ENCODE measurements at places on chromosomes 6 and 20.

DNA sequence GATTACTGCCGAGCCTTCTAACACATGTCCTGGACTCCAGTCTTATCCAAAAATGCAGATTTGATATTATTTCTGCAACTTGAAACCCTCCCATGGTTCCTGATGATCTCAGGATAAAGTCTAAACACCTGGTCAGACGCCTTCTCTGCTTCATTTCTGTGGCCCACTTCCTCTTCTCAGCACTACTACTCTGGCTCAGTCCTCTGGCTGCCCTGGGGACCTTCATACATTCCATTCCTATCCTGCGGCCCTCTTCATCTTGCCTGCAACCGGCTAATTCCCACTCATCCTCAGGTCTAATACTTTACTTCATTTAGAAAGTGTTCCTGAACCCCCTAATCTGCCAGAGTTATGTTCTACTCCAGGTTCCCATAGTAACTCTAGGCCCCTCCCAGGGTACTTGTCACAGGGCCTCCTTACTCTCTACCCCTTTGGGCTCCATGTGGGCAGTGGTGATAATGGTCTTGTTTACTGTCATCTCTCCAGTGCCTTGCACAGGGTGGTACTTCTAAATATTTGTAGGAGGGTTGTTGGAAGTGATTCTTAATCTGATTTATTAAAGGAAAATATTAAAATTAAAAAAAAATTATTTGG lies 18.9 kb downstream of the MAN1A1 start:
- no peak for DNase-seq

GRCh38 chr20:45592574-45593189 lies 13.6 kb upstream of the WFDC8 start:
- DNase-seq, result no peak

DNA sequence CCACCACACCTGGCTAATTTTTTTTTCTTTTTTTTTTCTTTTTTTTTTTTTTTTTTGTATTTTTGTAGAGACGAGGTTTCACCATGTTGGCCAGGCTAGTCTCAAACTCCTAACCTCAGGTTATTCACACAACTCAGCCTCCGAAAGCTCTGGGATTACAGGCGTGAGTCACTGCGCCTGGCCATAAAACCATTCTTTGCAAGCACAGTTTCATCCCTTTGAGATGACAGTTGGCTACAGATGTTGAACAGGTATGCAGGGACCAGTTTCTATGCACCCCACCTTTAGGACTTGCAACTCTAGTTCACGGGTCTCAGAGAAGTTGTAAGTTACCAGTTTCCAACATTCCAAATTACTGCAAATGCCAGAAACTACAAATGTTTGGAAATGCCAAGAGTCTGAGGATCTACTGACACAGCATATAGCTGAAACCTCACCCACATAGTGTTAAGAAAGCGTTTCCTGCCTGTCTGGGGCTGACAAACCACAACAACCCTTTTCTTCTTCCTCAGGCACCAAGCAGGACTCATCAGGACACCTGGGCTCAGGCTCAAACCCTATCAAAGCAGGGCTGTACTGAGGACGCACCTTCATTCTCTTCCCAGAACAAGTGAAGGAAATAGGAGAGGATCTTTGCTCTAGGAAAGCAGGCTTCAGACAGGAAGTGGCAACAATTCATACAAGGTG lies 22.9 kb downstream of the ARHGAP18 start:
- no peak for DNase-seq

- DNase-seq, result no peak
Observed at GRCh38 chr6:11368760-11369159, 136.3 kb upstream of the NEDD9 start.

GRCh38 chr6:148736774-148737412 lies 9.9 kb upstream of the UST start:
- no peak for DNase-seq

DNA sequence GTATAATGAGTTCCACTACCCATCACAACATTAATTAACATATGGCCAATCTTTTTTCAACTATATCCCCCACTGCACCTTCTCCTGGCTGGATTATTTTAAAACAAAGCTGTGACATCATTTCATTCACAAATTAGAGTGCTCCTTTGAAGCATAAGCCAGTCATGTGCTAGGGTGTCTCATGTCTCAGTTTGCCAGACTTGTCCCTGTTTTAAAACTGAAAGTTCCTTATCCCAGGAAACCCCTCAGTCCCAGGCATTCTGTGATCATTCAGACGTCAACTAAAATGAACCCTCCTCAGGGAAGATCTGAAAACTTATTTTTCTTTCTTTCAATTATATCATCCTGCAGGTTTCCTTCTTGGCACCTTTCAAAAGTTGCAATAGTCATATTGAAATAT lies 29.3 kb upstream of the LOC128125822 start:
- DNase-seq, result no peak

DNA sequence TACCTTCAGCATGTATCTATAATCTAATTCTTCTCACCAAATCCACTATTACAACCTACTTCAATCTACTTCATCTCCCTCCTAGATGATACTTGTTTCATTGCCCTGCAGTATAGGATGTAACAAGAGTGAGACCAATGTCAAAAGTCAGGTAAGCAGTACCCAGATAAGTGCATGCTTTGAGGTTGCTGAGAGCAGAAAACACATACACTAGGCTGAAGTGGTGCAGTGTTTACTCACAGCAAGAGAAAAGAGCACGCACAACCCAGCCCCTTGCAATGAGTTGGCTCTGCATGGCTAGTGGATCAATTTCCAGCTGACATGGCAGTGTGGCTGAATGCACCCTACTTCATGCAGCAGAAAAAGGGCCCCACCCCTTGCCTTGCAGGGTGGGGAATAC lies 199.9 kb downstream of the EPHA7 start:
- DNase-seq, result no peak

DNA sequence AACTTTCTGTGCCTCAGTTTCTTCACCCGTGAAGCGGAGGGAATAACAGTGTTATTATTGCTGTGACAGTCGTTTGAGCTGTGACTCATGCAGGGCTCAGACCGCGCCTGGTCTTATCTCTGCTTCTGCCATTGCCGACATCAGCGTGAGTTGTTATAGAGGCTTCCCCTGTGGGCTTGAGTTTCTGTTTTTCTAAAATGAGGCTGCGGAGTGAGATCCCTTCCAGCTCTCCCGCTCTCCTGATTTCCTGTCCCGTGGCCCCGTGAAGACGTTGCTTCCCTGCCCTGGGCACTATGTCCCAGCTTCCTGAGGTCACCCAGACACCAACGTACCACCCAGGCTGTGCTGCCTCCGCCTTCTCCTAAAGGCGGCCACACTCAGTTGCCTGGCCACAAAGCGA lies 278.5 kb downstream of the BMP7 start:
- no peak for DNase-seq

DNA sequence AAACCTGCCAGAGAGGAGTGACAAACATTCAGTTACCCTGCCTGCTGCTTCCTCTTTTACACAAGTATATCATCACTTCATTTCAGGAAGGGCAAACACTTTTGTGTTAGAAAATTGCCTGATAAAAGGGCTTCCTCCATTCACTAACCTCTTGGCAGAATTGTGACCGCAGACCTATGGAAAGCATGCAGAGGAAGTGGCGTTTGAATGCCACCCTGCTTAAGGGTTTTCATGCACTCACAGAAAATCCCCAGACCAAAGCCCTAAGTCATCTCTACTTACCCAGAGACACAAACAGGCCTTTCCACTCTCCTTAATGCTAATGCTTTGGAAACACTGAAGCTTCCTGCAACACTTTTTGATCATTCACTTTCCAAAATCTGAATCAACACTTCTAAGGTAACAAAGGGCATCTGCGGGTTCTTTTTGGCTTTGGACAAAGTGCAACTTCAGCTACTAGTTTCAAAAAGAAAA lies 22.1 kb upstream of the RALGAPA2 start:
- no peak for DNase-seq

GRCh38 chr20:8305449-8305978 lies 173.4 kb downstream of the PLCB1 start:
- DNase-seq, result peak; percentile 35

- DNase-seq, result no peak
Observed at GRCh38 chr20:32603046-32603726, 18.1 kb upstream of the NOL4L start.

DNA sequence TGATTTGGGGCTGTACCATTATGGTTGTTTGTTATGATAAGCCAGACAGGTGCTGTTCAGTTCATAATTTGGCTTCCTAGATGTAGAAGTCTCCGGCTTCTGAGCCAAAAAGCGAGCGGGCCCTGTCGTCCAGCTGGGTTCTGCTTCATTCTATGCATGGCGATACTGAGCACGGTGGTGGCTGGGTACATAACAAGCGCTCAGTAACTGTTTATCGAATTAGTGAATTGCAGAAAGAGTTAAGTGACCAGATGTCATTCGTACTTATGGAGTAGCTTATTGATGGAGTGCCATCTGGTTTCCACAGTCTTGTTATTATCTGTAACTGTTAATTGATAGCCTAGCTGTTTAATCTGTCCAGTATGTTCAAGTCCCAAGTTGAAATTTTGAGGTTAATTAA lies 85.0 kb downstream of the DTD1 start:
- no peak for DNase-seq

DNA sequence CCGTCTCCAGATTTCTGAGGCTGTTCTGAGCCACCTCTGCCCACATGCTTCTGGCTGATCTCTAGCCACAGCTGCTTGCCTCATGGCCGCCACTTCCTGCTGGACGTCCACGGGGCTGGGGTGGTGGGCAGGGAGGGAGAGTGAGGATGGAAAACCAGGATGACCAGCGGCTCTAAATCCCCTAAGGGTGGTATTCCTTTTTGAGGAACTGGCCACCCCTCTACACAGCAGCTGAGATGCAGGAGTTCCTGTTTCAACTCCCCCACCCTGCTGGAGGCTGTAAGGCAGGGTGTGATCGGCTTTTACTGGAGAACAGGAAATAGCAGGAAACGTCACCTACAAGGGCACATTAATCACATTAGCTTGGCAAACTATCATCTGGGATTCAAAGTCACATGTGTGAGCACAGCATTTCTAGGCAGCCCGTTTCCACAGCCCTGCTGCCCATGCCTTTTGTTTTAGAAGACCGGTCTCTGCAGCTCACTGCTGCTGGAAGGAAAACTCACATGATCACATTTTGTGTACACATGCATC lies 181.6 kb upstream of the ECI2 start:
- DNase-seq, result no peak

DNA sequence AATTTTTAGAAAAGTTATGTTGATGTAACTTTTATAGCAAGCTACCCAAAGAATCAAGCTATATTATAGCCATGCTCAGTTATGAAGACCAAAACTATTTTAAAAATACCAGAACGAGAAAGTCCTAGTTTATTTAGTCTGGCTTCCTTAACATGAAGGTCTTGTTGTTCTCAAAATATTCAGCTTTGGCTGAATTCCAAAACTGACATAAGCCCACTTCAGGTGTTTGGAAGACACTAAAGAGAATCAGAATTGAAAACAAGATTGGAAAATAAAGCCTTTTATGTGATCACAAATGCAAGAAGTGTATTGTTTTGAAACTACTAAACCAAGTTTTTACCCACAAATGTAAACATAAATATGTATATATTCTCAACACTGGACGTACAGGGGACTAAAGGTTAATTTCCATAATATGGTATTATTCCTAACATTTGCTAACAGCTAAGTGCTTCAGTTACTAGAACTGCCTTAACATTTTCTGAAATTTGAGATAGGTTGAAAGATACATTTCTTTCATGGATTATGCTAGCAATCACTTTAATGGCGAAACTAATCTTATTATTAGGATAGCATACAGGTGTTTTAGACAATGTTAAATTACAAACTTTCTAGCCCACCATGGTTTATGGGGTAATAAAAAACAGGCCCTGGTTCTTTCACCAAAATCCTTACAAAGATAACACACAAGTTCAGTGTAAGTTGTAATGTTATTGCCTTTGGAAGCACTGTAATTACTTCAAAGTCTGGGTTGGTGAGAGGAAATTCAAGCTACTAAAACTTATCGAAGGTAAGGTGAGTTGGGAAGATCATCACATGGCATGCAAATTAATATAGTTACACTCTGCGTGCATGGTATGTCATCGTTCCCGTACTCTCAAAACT lies 1.6 kb downstream of the MAP3K5 start:
- no peak for DNase-seq

- DNase-seq, result no peak
Observed at GRCh38 chr20:32366380-32366779, 8.2 kb downstream of the ASXL1 start.

DNA sequence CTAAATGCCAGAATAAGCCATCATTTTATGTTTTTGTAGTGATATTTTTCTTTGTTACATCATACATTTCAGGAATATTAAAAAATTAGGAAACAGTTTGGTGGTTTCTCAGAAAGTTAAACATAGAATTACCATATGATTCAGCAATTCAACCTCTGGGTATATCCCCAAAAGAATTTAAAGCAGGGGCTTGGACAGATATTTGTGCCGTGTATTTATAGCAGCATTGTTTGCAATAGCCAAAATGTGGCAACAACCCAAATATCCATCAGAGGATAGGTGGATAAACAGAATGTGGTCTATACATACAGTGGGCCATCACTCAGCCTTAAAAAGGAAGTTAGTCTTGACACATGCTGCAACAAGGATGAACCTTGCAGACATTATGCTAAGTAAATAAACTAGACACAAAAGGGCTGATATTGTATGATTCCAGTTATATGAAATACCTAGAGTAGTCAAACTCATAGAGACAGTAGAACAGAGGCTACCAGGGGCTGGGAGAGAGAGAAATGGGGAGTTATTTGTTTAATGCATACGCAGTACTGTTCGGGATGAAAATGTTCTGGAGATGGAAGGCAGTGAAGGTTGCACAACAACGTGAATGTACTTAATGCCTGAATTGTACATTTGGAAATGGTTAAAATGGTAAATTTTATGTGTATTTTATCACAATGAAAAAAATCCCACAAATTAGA lies 18.9 kb upstream of the TRAF3IP2 start:
- no peak for DNase-seq

- no peak for DNase-seq
Observed at GRCh38 chr6:152598901-152599537, 38.1 kb downstream of the SYNE1 start.

- DNase-seq, result no peak
Observed at GRCh38 chr6:36671687-36672375, 6.7 kb upstream of the CDKN1A start.

GRCh38 chr6:125791151-125791819 lies 525 bp downstream of the NCOA7 start:
- DNase-seq, result peak; percentile 9

DNA sequence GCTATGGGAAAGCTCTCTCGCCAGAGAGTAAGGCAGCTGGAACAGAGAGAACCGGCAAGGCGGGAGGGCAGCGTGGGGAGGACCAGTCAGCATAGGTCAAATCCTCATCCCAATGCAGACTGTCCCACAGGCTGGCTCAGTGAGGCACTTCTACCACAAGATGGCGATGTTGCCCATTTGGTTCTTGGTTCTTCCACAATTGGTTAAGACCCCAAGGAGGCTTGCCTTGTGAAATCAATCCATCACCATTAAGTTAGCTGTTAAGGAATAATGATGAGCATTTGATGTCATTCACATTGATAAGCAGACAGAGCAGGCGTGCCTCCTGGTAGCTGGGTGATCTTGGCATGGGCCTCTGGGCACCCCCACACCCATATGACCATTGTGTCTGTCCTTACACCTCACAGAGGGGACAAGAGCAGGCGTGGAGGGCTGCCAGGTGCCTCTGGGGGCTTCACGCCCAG lies 2.4 kb downstream of the CSTL1 start:
- no peak for DNase-seq

Measured in stimulated activated CD4-positive, alpha-beta T cell treated with anti-CD3 and anti-CD28 coated beads, TNF-alpha, amount 100 ng/mL, for 1 hour (primary cell).